ENCODE measurements at places on chromosomes 2 and 18. TPM values are rescaled to one million over a fixed set of nuclear protein-coding genes. Genes with fewer than 3 reads are reported as not detected.

Gene STEAP3
- total RNA-seq = 47.6 TPM

Gene POTEC
- not detected for total RNA-seq

Gene NGEF
- total RNA-seq = 19.1 TPM

Gene CCL20
- total RNA-seq = 4.4 TPM

Gene TUBB8B
- total RNA-seq = not detected

Gene HTR2B
- total RNA-seq = 0.09 TPM

Gene GKN1
- total RNA-seq = 0.73 TPM

Gene UGT1A7
- 4.4 TPM for total RNA-seq

Gene CSRNP3
- total RNA-seq = not detected

Gene ST8SIA3
- not detected for total RNA-seq

Gene CCDC121
- 3.1 TPM for total RNA-seq

Gene DNAJC5G
- not detected for total RNA-seq

Gene AGXT
- total RNA-seq = not detected

Gene MOGAT1
- not detected for total RNA-seq

Gene TGIF1
- 115 TPM for total RNA-seq

Gene GMPPA
- 40.5 TPM for total RNA-seq

Gene EML6
- 1.2 TPM for total RNA-seq

Gene CEBPZ
- 71.7 TPM for total RNA-seq

Gene DCDC2C
- 0.36 TPM for total RNA-seq

Gene NPAS2
- 119 TPM for total RNA-seq

Gene SCYGR4
- total RNA-seq = not detected
